ENCODE measurements at places on chromosomes 11 and 22.

GRCh38 chr11:38594895-38595294 is 1996.9 kb upstream of the RAG2 start:
- DNase-seq, result no peak

- DNase-seq, result no peak
Measured at GRCh38 chr22:20428496-20429253, 8.9 kb downstream of the SCARF2 start.

- peak; percentile 31 for DNase-seq
Measured at GRCh38 chr22:33921525-33922348, 1.5 kb upstream of the LARGE1 start.

DNA sequence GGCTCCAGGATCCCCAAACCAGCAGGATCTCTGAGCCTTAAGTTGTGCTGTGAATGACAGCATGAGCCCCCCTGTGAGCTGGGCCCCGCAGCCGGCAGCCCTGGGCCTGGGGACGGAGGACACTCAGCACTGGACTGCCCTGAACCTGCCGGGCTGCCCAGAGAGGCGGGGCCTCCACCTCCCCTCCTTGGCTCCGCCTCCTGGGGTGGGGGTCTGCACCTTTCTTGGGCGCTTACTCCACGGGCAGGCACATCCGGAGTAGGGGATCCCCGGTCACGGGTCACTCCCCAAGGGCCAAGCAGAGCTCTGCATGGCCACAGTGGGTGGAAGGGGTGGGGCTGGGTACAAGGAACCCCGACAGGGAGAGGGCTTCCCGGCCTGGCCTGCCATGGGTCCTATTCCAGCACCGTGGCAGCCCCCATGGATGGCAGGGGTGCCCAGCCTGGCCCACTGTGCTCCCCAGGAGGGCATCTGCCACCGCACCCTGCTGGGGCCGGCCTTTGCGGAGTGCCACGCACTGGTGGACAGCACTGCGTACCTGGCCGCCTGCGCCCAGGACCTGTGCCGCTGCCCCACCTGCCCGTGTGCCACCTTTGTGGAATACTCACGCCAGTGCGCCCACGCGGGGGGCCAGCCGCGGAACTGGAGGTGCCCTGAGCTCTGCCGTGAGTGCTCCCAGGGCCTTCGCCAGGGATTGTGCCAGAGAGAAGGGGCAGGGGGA is 5.4 kb downstream of the MUC5B start:
- no peak for DNase-seq

- DNase-seq, result no peak
Measured at GRCh38 chr11:114274637-114275036, 21.6 kb upstream of the NNMT start.

- no peak for DNase-seq
Measured at GRCh38 chr22:34599567-34599966, 466.4 kb upstream of the ISX start.

GRCh38 chr22:39475337-39475736 is 18.5 kb downstream of the MGAT3 start:
- DNase-seq, result no peak

DNA sequence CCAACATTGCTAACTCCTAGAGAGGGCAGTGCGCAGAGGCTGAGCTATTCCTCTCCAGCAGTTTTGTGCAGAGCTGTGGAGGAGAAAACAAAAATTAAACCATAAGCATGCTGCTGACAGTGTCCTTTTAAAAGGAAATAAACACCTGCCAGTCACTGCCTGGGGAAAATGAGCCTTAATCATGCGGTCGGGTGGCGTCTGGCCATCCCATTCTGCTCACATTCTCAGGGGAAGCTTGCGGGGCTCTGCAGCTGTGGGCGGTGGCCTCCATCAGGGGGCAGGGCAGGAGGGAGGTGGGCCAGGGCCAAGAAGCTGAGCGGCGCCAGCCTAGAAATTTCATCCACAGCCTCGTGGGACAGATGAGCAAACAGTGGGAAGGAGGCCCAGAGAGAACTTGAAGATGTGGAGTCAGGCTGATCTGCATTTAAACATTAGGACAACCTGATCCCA is 71.0 kb upstream of the TP53I11 start:
- no peak for DNase-seq

DNA sequence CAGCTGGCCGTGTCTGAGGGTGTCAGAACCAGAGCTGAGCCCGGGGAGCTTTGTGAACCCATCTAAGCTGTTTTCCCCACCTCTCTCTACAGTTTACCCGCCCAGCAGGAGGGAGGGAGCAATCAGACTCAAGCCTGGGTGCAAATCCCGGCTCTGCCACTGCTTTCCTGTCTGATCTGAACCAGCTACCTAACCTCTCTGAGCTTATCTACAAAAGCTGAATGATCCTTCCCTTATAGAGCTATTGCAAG is 252 bp downstream of the APOL2 start:
- peak; percentile 21 for DNase-seq

GRCh38 chr22:30266445-30267381 is at the start of gene OSM:
TSS of gene OSM (minus strand) at chr22:30266851. CDS start at chr22:30266799, 52 bp downstream.
- DNase-seq, result peak; percentile 61

DNA sequence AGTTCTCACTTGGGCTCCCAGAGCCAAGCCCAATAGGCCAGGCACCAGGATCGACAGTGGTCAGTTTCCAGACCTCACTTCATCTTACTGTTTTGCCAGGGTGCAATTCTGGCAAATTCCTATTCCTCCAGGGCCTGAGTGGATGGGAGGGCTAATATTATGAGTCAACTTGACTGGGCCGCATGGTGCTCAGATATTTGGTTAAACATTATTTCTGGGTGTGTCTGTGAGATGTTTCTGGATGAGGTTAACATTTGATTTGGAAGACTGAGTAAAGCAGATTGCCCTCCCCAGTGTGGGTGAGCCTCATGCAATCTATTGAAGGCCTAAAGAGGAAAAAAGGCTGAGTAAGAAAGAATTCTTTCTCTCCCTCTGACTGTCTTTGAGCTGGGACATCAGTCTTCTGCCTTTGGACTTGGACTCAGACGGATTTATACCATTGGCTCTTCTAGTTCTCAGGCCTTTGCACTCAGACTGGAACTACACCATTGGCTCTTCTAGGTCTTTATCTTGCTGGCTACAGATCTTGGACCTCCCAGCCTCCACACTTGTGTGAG is 132.9 kb upstream of the ZBED5 start:
- DNase-seq, result no peak

- DNase-seq, result no peak
Measured at GRCh38 chr22:36328635-36329253, 59.0 kb downstream of the MYH9 start.

- DNase-seq, result peak; percentile 57
Measured at GRCh38 chr11:47259232-47259977, 1.6 kb downstream of the NR1H3 start.

- DNase-seq, result no peak
Measured at GRCh38 chr11:108865406-108865805, 200.5 kb downstream of the DDX10 start.

GRCh38 chr22:29635734-29636357 is 32.4 kb downstream of the NF2 start:
- no peak for DNase-seq

- no peak for DNase-seq
Measured at GRCh38 chr22:47401976-47402770, 639.7 kb downstream of the TBC1D22A start.

GRCh38 chr22:46421267-46421666 is 85.8 kb downstream of the TRMU start:
- no peak for DNase-seq

- no peak for DNase-seq
Measured at GRCh38 chr11:80515097-80515496, 1074.3 kb upstream of the TENM4 start.

- DNase-seq, result no peak
Measured at GRCh38 chr11:1373536-1374214, 16.1 kb upstream of the BRSK2 start.

DNA sequence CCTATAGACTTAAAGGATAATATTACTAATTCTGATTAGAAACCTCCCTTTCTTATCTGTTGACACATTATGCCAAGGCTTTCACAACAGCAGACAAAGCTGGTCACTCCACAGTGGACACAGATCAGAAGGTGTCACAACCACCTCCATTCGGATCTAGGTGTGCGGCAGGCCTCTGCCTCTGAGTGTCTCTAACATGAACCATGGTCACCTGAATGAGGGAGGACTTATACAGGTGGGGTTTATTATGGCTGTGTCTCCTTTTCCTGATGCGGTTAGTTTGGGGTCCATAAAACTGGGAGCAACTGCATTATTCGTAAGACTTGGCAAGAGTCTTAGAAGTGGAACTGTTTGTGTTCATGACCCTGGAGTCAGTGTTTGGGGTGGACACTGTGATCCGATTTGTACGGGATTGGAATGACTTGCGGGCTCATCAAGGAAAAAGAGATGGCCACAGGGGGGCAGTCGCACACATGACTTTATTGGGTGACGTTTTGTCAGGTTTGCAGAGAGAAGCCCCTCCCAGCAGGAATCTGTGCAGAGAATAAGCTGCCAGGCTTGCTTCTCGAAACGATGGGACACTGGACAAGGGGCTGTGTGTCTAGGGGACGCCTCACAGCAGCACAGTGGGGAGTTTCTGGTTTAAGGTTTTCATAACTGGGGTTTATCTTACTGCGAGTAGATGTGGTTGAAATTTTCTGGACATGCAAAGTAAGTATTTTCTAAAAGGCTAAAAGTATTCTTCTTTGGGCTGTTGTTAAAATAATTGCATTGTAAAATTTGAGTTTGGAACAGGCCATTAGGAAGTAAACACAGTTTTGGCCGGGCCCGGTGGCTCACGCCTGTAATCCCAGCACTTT is 90.6 kb downstream of the GAB4 start:
- DNase-seq, result peak; percentile 61

DNA sequence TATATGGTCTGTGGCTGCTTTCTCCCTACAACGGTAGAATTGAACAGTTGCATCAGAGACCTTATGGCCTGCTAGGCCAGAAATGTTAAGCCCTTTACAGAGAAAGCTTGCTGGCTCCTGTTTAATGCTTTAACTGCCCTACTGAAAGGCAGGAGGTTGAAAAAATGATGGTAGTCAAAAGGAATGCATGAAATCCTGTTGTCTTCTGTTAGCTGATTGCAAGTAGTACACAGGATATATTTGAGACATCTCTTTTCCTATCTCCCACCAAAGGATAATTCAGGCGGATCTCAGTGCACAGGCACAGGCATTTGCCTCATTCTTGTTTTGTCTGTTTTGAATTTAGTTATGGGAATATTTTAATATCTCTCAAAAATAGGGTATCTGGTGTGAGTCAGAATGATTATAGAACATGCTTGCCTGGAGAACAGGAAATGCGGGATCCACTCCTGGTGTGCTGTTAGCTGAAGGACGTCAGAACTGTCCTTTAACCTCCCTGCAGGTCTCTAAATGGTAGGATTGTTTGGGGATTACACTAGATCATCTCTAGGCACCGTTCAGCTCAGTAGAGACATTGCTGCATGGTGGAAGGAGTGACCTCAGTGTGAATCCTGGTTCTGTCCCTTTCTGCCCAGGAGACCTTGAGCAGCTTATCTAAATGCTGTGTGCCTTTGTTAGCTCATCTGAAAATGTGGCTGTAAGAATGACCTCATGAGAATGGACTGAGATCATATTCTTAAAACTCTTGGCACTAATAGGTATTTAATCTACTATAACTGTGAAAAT is 49.5 kb downstream of the PACS1 start:
- no peak for DNase-seq

GRCh38 chr11:42593441-42593840 is 718.4 kb upstream of the API5 start:
- DNase-seq, result no peak

GRCh38 chr11:125350206-125351032 is 145.6 kb downstream of the FEZ1 start:
- no peak for DNase-seq

DNA sequence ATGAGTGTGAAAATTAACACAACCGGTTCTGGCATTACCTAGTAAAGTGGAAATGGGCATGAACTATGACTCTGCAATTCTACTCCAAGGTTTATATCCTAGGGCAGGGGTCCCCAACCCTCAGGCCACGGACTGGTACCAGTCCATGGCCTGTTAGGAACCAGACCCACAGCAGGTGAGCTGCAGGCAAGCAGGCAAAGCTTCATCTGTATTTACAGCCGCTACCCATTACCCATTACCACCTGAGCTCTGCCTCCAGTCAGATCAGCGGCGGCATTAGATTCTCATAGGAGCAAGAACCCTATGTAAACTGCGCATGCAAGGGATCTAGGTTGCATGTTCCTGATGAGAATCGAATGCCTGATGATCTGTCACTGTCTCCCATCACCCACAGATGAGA is 49.8 kb downstream of the MORC2 start:
- no peak for DNase-seq

DNA sequence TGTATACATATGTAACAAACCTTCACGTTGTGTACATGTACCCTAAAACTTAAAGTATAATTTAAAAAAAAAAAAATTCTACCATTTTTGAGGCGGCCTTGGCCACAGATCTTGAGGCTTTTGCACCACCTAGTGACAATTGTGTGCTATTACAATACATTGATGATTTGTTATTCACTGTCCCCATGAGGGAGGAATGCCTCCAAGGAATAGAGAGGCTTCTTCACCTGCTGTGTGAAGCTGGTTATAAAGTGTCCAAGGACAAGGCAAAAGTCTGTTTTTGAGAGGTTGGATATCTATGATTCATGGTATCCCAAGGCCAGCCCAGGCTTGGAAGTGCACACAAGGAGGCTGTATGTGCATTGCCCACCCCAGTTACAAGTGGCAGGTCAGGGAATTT is 30.7 kb downstream of the SLC22A25 start:
- DNase-seq, result no peak

- no peak for DNase-seq
Measured at GRCh38 chr11:15525582-15525981, 410.9 kb downstream of the INSC start.
